Stimulated activated CD8-positive, alpha-beta memory T cell treated with anti-CD3 and anti-CD28 coated beads, Interleukin-4, amount 100 ng/mL, for 48 hours (primary cell): ENCODE measurements at places on chromosomes 11 and 22.
A peak's percentile ranks its signal among the peaks of the same experiment; 100 is the strongest.

- DNase-seq: no peak
Measured at GRCh38 chr22:17972385-17973191, 51.8 kb downstream of the MICAL3 start.

- no peak for DNase-seq
Measured at GRCh38 chr11:73313652-73314051, 5.6 kb downstream of the ARHGEF17 start.

DNA sequence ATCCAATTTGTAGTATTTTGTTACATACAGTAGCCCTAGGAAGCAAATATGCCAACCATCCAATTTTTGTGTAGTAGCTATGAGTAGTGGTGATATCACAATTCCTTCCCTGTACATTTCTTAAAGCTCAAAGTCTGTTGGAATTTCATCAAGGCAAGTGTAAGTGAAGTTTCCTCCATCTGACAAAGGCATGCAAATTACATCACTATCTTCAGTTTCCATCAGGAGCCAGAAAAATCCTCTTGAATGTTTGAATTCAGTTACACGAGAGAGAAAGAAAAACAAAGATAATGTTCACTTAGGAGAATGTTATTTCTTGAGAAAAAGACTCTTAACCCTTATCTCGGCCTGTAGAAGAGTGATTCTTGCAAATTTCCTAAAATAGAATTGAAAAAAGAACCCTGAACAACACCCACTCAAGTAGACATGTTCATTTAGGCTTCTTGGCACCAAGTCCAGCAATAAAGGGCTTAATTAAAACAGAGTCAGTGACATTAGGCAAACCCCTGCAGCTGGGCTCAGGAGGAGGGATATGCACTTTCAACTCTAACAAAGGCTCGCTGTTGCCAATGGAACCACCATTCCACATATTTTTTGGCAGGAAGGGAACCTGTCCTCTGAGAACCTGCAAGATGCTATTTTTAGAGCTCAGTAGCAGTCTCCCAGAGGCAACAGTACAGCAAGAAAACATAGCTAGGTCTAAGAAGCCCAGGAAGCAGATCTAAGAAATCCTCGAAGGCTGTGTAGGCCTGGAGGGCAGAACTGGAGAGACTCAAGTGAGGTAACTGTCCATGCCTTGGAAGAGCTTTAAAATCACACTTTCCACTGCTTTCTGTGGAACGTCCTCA is 144.6 kb downstream of the CCDC81 start:
- no peak for DNase-seq

DNA sequence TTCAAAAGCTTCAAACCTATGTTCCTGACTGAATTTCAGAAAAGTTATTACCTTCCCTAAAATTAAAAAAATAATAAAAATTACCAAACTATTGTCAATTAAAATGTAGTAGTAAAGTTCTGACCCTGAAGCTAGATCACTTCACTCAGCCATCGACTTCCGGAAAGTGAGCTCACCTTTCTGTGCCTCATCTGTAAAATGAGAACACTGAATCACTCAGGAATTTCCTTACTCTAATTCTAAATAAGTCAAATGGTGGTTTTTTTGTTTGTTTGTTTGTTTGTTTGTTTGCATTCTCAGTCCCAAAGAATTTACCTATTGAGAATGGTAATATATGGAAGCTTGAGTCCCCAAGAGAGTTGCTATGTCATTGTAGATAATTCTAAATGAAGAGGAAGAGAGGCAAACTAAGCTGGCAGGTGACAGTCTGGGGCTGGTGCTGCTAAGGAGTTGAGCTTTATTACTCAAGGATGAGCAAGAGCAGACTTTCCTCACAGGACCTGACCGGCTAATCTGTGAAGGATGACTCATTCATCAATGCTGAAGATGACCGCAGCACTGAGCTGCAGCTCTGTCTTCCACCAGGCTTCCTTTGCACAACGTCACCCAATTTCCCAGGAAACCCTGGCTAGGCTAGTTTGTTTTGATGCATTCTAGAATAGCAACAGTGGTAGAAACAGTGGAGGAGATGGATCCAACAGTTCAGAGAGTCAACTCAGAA is 248.8 kb downstream of the RAB38 start:
- no peak for DNase-seq

GRCh38 chr11:66478729-66479393 is 1.4 kb upstream of the DPP3 start:
- DNase-seq: peak; percentile 67

DNA sequence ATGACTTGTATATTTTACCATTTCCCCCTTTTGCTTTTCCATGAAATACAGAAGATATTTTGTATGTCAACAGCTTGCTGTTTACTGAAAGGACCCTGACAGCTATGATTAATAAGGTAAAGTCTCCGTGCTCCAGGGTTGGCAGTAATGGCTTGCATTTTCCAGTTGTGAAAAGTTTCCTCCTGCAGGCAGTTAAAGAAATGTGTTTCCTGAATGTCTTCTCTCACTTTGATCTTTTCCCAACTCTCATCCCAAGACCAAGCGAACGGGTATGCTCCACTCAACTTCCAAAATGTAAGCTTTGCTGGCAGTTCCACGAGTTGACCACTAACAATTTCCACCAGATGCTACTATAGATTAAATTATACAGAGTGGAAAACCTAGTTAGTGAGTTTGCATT is 8.9 kb downstream of the FIBIN start:
- DNase-seq: no peak

DNA sequence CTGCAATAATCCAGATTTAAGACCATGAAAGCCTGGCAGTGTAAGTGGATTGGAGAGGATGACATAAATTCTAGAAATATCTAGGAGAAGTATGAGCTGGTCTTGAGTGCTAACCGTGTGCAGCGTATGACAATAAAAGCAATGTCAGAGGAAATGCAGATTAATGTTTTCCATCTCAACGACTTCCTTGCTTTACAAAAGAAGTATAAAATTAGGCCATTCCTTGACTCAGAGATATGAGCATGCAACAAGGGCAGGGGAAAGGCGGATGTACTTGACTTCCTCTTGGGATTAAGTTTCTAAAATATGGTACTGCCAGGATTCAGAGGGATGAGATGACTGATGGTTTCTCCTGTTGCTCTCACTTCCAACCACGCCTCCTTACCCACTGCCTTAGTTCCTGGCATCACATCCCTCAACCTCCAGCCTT is 32.3 kb downstream of the ADAMTS15 start:
- DNase-seq: no peak

- DNase-seq: no peak
Measured at GRCh38 chr22:27028093-27028492, 370.7 kb downstream of the MIAT start.
